ENCODE measurements at places on chromosomes 2 and 18.

DNA sequence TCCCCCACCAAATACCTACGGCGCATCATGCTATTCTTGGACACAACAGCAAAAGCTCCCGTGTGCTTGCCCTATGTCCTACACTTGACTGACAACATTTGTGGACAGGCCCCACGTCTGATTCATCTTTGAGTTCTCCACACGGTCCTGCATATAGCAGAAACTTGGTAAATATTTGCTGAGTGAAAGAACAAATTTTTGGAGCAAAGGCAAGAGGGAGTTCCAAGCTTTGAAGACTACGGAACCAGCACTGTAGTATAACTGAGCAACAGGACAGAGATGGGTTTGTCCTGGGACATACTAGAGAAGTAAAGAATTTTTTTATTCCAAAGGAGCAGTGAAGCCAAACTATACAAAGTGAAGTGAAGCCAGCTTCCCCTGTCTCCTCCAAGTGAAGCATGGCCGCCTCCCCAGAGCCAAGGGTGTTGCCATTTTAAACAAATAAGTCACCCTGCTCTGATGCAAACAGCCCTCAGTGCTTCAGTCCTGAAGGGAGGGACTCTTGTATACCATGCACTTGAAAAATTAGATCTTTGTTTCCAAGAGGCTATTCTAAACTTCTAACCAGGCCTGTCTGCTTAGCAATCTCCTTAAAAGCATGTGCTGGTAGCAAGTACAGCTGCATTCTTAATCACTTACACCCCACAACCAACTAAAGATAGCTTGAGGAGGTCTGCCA lies 35.9 kb downstream of the SPRED2 start:
- no peak for DNase-seq

GRCh38 chr2:96105152-96105915 lies 11.0 kb downstream of the ADRA2B start:
- DNase-seq, result no peak

DNA sequence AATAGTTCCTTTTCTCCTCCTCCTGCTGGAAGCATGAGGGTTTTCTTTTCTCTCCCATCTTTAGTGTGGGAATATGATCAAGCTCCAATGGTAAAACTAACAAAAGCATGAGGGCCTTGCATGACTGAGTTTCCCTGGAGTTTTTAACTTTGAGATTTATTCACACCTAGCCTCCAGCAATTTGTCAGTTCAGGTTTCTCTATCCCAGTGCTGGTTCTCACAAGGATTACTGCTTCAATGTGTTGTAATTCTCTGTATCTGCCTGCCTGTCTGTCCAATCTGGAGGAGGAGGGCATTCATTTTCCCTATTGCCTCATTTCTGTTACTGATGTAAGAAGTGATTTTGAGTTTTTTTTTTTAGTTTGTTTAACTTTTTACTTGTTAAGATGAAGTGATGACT lies 57.6 kb upstream of the RPRM start:
- DNase-seq, result no peak

- DNase-seq, result peak; percentile 18
These were observed 345.2 kb upstream of the RND3 start for GRCh38 chr2:150832686-150833085.

DNA sequence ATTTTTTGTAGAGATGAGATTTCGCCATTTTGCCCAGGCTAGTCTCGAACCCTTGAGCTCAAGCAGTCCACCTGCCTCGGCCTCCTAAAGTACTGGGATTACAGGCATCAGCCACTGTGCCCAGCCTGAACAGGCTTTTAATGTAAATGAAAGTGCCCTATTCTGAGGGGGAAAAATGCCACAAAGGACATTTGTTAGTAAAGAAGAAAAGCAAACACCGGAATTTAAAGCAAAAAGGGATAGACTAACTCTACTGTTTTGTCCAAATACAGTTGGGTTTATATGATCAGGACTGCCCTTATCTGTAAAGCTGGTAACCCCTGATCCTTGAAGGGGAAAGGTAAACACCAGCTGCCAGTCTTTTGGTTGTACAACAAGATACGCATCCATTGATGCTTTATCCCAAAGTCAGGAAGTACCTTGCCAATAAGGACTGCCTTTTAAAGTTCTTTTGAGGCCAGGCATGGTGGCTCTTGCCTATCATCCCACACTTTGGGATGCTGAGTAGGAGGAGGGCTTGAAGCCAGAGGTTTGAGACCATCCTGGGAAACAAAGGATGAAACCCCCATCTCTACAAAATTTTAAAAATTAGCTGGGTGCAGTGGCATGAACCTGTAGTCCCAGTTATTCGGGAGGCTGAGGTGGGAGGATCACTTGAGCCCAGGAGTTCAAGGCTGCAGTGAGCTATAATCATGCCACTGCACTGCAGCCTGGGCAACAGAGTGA lies 13.1 kb downstream of the CLEC4F start:
- DNase-seq, result no peak

GRCh38 chr18:68262690-68263294 lies 452.1 kb downstream of the TMX3 start:
- DNase-seq, result peak; percentile 78

- DNase-seq, result no peak
These were observed 7.7 kb upstream of the NBAS start for GRCh38 chr2:15568874-15569273.

GRCh38 chr18:49933530-49934128 lies 120.3 kb upstream of the ACAA2 start:
- peak; percentile 27 for DNase-seq

DNA sequence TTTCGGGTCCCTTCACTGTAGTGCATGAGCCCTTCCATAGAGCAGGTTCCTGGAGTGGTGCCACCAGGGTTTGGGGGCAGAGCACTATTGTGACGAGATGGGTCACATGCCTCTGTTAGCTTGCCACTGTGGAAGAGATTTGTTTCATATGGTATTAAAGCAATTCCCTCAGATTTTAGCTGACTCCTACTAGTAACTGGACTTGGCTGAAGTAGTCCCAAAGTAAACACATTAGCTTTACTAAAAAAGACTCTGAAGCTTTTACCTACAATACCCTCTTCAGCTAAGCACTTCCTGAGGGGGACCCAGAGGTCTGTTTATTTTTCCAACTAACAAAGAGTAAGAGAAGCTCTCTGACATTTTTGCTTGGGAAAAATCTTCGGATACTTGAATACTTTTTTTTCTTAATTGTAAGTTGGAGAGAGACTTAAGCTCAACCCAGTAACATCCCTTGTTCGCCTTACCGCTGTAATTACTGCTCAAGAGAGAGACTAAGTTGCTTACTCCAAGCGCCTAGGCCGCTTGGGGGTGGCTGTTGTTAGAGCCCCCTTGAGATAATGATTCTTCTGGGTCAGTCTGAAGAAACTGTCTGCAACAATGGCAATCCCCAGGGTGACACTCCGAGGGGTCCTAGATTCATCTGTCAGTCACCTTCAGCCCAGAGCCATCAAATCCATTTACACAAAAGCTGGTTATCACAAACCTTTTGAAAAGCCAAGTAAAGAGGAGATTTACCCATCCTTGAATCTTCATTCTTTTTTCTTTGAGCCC lies 177.4 kb downstream of the FIGN start:
- DNase-seq, result no peak

GRCh38 chr2:233409286-233409991 lies 55.1 kb downstream of the DGKD start:
- no peak for DNase-seq

- DNase-seq, result peak; percentile 40
These were observed 178.4 kb downstream of the KCNE4 start for GRCh38 chr2:223230352-223230751.

DNA sequence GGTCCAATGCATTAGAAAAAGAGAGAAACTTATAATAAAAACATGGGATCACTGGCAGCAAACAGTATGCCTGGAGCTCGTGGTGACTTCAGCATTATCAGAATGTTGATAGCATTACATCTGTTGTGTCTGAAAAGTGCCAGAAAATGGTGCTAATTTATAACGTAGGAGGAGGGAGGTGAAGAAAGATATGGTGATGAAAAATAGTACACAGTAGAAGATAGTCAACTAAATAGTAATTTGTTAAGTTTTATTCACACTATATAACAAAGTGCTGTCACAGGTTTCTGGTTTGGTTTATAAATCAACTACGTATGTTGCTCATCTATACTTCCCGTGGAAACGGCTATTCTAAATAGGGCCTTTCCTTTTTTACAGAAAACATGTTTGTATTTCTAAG lies 117.4 kb downstream of the LRRTM1 start:
- DNase-seq, result no peak

DNA sequence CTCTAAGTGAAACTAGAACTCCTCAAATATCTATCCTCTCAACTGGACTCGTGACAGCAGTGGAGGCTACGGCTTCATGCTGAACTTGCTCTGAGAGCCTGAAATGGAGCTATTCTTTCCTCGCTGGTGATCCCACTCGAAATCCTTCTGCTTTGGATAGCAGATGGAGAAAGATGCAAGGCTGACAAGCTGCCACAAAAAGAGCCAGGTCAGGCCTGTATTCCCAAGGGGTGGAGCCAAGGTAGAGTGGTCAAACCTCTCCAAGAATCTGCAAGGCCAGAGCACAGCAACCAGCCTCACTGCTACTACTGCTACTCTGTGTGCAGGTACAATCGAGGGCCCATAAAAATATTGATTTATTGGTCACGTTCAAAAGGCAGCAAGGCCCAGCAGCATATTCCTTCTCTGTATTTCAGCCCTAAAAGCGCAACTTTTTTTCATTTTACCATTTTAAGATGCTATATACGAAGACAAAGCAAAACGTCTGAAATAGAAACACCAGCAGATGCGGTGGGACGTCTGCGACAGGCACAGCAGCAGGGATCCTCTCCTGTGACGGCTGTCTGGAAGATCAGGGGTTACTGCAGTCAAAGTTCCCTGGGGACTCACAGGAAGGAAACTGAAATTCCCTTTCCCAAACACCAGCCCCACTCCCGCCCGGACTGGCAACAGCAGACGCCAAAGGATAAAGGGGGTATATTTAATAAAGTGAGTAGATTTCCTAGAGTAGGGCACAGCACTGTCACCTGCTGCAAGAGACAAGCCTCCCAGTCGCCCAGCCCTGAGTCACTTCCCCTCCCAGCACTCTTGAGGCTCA lies 2.4 kb downstream of the SPRED2 start:
- DNase-seq, result no peak

DNA sequence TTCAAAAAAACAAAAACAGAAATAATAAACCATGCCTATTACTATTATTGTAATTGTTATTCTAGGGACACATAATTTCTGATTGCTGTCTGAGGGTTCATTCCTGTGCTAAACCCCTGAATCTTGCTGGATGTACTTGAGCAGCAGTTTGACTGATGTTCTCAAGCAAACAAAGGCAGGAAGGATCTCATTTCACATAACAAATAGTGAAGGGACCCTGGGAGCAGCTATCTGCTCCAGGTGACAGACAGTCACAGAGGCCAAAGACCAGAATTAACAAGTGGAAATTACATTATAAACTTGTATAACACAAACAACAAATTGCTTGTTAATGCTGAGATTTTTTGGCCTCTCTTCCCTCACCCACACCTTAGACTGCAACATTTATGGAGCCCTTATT lies 284.2 kb downstream of the THSD7B start:
- no peak for DNase-seq

GRCh38 chr2:130776550-130776949 lies 21.2 kb downstream of the AMER3 start:
- DNase-seq, result no peak

DNA sequence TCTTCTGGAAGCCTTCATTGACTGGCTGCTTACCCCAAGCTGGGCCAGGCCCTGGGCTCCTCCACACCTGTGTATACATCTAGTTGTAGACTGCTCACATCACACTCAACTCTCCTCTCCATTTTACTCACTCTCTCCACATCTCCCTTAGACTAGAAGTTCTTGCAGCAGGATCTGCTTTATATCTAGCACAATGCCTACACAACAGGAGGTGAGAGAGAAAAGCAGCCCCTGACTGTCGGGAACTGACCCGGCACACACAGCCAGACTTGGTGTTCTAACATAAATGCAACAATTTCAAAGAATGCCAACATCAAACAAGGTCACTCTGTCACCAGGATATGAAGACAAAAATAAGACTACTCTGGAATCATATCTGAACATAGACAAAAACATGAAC lies 5.9 kb downstream of the KIDINS220 start:
- DNase-seq, result no peak

GRCh38 chr2:188319838-188320237 lies 28.2 kb downstream of the GULP1 start:
- no peak for DNase-seq

DNA sequence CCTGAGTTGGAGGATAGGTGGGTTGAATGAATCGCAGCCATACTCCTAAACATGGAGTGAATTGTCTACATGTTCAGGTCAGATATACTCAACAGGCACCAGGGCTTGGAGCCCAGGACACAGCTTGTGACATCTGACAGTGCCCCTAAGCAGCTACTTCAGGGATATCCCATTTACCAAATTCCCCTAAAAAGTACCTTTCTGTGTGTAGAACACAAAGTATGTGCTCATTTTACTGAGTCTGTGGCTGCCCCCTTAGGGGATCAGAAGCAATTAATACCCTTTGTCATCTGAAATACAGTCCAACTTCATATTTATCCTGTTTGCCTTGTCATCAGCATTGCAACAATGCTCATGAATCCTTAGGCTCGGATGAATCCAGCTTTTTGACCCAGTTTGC lies 20.8 kb downstream of the TNFRSF11A start:
- no peak for DNase-seq

- DNase-seq, result no peak
These were observed 109.4 kb downstream of the LYPD1 start for GRCh38 chr2:132560562-132560961.

DNA sequence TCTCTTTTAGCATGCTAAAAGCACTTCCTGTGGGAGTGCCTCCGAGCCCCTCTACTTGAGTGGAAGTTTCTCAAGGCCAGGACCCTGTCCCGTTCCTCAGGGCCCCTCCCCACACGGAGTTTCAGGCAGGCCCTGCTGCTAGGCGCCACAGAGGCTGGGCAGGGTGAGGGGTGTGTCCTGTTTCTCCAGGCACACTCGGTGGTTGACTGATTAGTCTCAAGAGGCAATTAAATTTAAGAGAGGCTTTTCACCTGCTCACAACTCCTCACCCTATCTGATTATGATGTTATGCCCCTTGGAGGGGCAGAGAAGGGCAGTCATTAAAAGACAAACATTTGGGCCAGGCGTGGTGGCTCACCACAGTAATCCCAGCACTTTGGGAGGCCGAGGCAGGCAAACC lies 160.8 kb upstream of the HAAO start:
- DNase-seq, result no peak

GRCh38 chr2:64617631-64618151 lies 36.0 kb downstream of the SERTAD2 start:
- no peak for DNase-seq

DNA sequence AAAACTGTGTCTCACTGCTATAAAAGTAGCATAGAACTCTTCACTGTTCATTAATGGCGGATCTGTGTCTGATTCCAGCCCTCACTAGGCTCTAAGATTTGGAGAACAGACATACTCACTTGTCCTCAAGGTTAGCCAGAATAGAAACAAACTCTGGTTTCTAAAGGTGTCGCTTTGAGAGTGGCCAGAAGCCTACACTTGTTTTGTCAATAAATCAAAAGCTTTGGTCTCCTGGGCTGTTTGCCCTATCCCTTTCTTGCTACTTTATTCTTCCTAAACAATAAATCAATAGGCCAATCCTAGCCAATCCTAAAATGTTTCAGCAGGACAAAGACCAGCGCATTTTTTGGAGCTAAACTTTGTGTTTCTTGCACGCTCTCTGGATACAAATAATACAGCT lies 1064.6 kb upstream of the CHAC2 start:
- no peak for DNase-seq

Measured in HFFc6 (cell line).